ENCODE measurements at places on chromosomes 3 and 15.

GRCh38 chr3:89306540-89306939 lies 199.1 kb downstream of the EPHA3 start:
- DNase-seq, result no peak

GRCh38 chr3:31833391-31834190 lies 147.5 kb downstream of the OSBPL10 start:
- DNase-seq, result no peak

DNA sequence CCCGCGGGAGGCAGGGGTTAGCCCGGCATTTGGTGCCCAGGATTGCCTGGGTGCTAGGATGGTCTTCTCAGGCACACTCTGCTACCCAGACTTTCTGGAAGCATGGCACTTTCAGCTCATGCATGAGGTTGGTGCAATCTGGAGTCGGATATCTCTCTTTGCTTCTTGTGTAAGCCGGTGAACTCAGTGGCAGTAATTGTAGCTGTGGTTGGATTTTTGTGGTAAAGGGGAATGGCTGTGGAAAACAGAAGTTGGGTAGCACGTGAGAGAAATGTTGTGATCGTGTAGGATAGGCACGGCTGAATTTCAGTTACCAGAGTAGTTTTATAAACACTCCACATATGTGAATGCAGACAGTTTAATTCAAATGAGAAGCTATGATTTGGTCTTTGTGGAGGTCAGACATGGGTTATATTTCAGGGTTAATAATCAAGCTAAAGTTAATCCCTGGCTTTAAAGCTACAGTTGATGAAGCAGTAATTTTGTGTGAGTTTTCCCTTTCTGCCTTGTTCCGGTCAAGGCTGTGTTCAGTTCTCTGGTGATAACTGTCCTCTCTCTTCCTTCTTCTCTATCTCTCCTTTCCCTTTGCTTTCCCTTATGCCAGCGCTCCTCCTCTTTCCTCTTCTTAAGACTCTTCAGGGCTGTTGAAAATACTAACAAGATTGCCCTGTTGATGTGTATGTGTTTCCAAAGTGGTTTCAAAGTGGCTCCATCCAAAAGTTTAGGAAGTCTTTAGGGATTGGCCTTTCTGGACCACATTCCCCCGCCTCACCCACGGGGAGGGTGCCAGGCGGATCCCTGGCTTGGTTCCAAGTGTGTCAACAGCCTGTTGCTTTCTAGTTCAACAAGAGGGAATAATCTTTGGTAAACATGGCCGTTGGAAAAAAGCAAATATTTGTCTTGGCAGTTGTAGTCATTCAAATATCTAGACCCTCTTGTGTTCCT lies 404.6 kb upstream of the C2CD4B start:
- DNase-seq, result no peak

DNA sequence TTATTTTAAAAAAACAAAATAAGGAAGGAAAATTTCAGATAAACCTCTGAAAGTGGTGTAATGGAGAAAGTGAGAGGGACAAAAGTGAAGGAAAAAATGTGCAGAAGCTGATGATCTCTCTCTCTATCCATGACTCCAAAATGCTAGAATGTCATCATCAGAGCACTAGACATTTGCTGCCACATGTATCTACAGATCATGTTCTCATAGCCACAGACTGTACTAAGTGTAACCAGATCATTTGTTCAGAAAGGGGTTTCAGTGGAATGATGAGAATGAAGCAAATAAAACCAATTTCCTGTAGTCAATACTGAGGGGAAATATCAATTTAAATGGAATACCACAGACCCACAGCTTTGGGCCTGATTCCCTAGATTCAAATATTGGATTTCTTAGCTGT lies 104.3 kb upstream of the CHMP2B start:
- DNase-seq, result no peak

- DNase-seq, result no peak
These were observed 300.5 kb downstream of the RAP2B start for GRCh38 chr3:153462545-153462944.

GRCh38 chr15:48370460-48370859 lies 39.2 kb downstream of the DUT start:
- DNase-seq, result no peak

DNA sequence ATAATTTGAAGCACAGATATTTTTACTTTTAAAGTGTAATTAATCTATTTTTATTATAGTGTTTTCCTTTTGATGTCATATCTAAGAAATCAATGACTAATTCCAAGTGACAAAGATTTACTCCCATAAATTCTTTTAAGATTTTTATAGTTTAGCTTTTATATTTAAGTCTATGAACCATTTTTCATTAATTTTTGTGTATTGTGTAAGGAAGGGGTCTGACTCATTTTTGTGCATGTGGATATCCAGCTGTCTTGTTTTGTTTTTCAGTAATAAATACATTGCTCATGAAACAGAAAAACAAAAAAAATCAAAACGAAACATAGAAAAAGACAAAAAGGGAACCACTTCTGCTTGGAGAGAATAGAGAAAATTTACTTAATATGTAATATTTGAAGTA lies 145.1 kb downstream of the EPHA6 start:
- no peak for DNase-seq

GRCh38 chr3:65659396-65659795 lies 379.3 kb downstream of the MAGI1 start:
- no peak for DNase-seq

DNA sequence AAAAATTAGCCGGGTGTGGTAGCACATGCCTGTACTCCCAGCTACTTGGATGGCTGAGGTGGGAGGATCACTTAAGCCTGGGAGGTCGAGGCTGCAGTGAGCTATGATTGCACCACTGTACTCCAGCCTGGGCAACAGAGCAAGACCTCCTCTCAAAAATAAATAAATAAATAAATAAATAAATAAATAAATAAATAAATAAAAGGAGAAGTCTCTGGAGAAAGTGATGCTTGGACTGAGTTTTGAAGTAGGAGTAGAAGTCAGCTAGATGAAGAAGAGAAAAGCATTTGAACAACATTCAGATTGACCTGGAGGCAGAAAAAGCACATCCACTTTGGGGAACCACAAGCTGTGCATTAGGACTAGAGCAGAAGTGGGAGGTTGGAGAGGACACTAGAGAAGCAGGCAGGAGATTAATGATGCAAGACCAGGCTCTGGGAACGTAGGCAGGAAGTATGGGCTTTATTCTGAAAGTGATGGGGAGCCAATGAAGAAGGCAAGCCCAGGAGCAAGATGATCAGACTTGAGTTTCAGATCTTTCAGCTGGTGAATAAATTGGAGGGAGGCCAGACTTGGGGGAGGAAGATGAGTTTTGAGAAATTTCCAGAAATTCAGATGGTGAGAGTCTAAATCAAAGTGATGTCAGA lies 48.7 kb downstream of the KLHL6 start:
- DNase-seq, result no peak

- DNase-seq, result no peak
These were observed 9.2 kb downstream of the DAPK2 start for GRCh38 chr15:64037116-64037515.

- no peak for DNase-seq
These were observed 507.9 kb upstream of the TPRG1 start for GRCh38 chr3:188663839-188664238.

DNA sequence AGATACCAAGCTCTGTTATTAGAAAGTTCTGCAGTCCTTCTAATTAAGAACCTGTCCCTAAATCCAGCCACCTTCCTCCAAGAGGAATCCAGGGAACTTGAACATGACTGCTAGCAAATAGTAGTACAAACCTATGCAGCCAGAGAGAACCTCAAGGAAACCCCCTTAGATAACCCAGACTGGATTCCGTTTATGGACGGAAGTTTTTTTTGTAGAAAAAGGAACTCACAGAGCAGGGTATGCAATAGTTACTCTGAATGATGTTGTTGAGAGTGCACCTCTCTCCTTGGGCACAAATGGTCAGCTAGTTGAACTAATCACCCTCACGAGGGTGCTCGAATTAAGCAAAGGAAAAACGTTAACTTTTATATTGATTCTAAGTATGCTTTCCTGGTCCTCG lies 40.8 kb downstream of the TM4SF18 start:
- no peak for DNase-seq

- no peak for DNase-seq
These were observed 205.5 kb upstream of the MRPL3 start for GRCh38 chr3:131708241-131708640.

- no peak for DNase-seq
These were observed 147.8 kb downstream of the SHOX2 start for GRCh38 chr3:157958457-157958856.

DNA sequence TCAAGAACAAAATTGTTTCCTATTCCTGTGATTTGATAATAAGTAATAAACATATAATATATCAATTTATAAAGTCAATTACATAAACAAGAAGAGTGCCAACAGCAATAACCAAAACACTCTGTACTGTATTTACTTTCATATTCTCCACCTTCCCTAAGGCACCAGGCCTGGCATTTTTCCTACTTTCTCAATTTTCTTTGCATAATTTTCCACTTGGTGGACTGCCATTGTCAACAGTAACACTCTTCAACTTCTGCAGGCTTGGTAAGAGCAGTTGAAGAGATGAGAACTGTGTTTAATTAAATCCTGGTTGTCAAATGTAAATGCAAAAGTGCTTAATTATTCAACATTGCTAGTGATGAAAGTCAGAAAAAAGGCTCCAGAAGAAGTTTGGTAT lies 229.8 kb upstream of the PLSCR5 start:
- no peak for DNase-seq

DNA sequence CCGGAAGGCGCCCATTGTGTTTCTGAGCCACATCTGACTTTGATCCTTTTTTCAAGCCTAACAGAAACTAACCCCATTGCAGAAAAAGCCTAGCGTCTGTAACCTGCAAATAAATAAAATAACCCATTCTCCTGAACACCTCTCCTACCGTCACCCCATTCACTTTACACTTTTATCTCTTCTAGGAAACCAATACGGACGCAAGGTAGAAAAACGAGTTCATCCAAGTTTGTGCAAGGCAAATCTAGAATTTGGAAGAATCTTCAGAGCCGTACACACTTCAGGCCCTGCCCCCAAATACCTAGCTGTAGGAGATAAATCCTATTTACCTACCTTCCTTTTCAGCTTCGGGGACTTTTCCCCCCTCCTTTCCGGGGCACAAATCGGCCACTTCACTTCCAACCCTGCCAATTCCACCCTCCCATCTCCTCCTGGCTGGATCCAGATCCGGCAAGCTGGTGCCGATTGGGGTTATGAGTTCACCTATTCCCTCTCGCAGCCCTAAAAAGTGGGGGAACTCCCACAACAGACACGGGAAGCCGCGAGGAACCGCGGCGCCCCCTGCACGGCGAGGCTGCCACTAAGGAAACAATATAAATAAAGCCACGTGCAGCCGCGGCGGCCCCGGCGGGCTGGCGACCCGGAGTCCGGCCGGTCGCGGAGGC lies 987 bp downstream of the PRTG start:
- DNase-seq, result no peak

GRCh38 chr15:68025835-68026424 lies 28.2 kb upstream of the PIAS1 start:
- DNase-seq, result no peak
